ENCODE measurements at places on chromosomes 7 and 10.

DNA sequence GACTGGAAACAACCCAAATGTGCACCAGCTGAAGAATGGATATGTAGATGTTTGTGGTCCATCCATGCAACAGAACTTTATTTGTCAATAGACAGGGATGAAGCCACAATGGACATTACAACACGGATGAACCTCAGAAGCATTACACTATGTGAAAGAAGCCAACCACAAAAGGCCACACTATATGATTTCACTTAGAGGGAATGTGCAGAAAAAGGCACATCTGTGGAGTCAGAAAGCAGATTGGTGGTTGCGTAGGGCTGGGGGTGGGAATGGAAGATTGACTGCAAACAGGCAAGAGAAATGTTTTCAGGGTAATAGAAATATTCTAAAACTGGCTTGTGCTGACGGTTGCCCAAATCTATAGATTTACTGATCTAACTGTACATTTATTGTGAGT lies 34.3 kb upstream of the WASHC2A start:
- no peak for DNase-seq

DNA sequence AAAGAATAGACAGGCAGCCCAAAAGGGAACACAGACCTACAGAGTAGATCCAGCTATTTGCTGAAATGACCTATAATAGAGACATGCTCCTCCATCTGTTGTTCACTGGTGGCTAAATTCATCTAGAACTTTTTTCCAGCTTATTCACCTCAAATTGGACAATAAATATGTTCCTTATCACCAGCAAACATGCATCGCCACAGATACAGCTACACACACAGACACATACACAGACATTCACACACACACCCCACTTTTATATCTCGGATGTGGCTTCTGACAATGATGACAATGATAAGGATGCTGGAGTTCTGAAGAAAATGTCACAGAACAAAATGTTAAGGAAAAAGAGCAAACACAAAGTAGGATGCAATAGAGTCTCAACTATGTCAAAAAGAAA lies 175.4 kb downstream of the LSM5 start:
- no peak for DNase-seq

- no peak for DNase-seq
These were observed 91.9 kb upstream of the JAZF1 start for GRCh38 chr7:28272461-28272877.

- no peak for DNase-seq
These were observed 27.0 kb upstream of the TOMM7 start for GRCh38 chr7:22849662-22850061.

DNA sequence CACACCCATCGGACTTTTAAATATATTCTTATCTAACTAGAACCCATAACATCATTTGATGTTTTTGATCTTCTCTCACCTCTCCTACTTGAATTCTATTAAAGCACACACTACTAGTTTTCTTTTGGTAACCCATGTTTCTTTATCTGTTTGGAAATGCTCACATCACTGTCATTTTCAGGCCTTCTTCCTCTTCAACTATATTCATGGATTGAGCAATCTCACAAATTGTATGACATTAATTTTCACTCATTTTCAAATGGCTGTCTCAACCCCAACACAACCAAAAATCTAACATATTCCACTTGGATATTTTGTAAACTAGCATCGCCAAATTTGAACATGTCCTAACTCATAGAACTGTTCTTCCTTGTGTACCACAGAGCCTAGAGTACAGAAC lies 488.0 kb upstream of the SEMA3A start:
- DNase-seq = no peak

- DNase-seq = no peak
These were observed 7.8 kb upstream of the SCD start for GRCh38 chr10:100339236-100339635.

DNA sequence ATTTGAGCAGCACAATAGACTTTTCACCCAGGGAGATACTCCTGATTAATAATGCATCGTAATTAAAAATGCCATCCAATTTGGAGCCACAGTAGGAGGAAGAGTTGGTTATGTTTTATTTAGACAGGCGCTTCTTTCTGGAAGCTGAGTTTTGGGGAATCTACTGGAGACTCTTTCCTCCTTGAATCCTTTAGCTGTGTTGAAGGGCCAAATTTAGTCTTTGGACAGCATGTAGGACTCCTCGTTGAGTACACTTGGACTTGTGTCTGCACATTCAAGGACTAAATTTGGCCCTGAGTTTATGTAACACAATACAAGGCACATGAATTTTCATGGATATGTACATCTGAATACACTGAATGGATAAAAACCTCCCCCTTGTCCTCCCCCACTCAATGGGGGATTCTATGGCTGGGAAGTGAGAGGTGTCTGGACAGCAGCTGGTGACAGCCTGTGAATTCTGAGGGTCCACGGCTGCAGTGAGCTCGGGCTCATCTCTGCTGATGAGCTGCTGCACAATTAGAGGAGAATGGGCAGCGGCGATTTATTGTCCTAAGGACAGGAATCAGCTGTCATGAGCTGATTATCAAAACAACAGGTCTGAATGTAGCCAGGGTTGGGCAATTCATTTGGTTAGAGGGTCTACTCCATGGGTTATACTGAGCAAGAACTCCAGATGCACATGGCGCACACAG lies 95.2 kb downstream of the PRTFDC1 start:
- no peak for DNase-seq

GRCh38 chr10:103479135-103479534 lies at the start of gene CALHM3:
TSS of gene CALHM3 (minus strand) at chr10:103479240. CDS start at chr10:103479032, 208 bp downstream.
- no peak for DNase-seq

DNA sequence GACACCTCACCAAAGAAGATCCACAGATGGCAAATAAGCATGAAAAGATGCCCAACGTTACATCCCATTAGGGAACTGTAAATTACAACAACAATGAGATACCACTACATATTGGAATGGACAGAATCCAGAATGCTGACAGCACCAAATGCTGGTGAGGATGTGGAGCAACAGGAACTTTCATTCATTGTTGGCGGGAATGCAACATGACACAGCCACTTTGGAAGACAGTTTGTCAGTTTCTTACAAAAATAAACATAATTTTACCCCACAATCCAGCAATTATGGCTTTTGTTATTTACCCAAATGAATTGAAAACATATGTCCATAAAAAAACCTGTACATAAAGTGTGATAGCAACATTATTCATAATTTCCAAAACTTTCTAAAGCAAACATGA lies 176.8 kb downstream of the C7orf25 start:
- DNase-seq = no peak

GRCh38 chr7:107768263-107768662 lies 24.3 kb downstream of the CBLL1 start:
- no peak for DNase-seq
